ENCODE measurements at places on chromosomes 4 and X.

DNA sequence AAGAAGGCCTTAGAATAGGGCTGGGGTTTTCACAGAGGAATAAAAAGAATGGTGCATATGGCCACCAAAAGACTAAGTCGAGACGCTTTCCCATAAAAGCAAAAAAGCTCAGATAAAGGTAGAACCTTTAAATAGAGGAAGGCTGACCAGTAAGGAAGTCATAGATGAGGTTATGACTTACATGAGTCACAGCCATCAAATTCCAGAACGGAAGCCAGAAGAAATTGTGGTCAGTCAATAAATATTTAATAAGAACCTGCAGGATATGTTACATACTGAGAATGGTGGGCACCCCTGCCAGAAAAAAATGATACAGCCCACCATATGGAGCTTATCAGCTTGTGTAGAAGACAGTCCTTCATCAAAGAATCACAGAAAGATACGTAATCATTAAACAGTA lies 120.1 kb downstream of the MANBA start:
- DNase-seq = peak; percentile 73

- DNase-seq = peak; percentile 96
These were observed 28.5 kb upstream of the FGF2 start for GRCh38 chr4:122798101-122798500.

GRCh38 chr4:83382850-83383249 lies 48.2 kb upstream of the HPSE start:
- no peak for DNase-seq

DNA sequence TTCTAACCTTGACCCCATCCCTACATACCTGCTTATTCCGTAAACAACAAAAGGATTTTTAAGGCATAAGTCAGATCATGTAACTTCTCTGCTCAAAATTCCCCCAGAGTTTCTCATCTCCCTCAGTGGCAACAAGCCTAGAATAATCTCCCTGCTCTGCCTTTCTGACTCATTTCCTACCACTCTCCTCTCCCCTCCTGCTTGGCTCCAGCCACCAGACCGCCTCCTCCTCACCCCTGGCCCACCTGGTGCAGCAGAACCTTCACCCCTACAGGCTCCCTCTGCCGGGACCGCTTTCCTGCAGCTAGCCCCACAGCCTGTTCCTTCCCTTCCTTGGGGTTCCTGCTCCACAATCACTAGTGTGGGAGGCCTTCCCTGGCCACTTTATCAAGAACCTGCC lies 32.1 kb downstream of the TSPAN5 start:
- peak; percentile 88 for DNase-seq

DNA sequence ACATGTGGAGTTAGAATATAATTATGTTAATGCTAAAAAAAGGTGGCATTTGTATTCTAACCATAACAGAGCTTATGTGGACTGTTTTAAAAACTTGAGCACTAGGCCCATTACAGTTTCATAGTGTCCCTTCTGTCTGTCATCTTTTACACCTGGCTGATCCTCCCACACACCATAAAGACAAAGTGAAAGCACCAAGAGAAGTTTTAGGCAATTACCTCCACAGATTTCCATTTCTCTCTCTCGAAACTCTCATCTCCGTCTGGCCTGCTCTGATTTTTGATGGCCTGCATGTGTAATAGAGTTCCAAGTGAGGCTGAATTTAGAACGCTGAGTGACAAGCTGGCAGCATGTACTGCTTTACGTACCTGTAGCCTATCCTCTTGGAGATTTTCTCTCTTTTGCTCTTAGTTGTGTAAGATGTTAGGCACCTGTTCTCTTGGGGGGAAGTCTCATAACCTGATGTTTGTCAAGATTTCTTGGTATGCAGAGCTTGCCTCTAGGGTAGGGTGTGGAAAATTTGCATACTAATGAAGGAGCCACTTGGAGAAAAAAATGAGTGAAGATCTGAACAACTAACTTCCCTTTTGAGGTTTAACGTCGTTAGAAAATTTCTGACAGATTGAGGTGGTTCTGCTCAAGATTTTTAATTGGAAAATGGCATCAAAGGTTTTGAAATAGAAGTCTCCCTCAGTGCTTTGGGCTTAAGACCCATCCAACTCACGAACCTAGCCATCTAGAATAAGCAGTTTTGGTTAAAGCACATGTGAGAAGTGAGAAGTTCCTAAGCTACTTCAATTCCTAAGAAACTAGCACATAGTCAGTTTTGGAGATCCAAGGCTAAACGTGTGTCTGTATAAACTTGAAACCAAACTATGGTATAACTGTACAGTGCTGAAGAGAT lies 57.6 kb upstream of the RAP1GDS1 start:
- DNase-seq = no peak

GRCh38 chr4:182346675-182347375 lies 103.6 kb downstream of the TENM3 start:
- DNase-seq = no peak

DNA sequence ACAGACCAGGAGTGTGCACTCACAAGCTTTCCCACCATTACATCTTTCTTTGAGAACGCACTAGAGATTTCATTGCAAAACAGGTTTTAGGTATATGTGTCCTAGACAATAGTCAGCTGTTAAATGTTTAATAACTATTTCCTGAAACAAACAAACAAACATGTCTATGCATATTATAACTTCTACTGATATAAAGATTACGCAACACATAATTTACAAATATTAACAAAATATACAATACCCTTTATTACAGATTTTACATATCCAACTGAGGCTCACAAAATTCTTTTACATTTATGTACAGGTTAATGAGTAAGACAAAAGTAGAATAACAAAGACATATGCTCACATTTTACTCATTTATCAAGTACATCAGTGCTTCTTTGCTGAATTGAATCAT lies 1554.0 kb upstream of the PCDH10 start:
- DNase-seq = no peak

DNA sequence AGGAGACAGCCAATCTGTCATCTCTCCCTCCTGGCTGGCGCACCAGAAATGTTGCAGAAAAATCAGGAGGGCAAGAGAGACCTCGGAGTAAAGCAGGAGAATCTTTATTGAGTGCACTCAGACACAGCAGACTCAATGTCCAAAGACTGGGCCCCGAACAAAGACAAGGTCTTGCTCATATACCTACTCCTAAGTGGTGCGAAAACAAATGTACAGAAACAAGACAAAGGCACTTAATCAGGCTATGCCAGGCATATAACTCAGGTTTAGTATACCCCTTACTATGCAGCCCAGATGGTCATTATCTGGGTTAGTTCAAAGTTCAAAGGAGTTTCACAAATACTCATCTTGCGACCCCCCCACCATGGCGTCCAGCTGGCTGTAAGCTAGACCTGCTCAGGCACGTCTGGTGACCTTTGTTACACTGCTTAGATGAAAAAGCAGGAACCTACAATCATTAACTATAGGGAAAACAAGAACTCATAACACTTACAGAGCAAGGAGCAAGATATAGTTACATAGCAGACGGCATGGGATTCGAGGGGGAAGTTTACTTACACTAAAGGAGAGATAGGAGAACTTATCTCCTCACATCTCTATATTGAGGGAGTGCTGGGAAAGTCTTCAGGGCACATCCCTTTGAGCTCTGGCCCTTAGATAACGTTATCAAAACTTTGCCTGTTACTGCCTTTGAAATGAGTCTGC lies 27.5 kb downstream of the SULT1E1 start:
- no peak for DNase-seq
